Activated T-helper 9 cell treated with anti-CD3 and anti-CD28 coated beads, Interleukin-2, amount 50 U/mL, for 16 hours (primary cell): ENCODE measurements at places on chromosomes 3 and 15.

DNA sequence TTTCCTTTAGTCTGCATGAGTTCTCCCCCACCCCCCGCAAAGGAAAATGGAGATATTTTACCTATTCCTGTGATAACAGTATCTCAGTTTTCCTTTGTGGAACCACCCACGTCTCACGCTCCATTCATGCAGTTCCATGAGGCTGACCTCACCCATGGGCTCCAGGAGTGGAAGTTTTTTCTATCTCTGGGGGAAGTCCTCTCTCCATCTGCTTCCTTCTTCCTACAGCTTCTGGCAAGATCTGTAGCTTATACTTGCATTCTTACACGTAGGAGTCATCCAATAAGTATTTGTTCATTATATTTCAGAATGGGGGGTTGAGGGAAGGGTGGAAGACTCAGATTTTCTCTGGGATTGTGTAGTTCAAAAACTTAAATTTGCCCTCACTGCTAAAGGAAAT, 5.8 kb upstream of the GLCE start:
- no peak for DNase-seq

GRCh38 chr3:112744106-112744505, 102.6 kb downstream of the CD200R1L start:
- no peak for DNase-seq

- no peak for DNase-seq
Observed at GRCh38 chr15:101675796-101676582, 23.8 kb upstream of the TM2D3 start.

DNA sequence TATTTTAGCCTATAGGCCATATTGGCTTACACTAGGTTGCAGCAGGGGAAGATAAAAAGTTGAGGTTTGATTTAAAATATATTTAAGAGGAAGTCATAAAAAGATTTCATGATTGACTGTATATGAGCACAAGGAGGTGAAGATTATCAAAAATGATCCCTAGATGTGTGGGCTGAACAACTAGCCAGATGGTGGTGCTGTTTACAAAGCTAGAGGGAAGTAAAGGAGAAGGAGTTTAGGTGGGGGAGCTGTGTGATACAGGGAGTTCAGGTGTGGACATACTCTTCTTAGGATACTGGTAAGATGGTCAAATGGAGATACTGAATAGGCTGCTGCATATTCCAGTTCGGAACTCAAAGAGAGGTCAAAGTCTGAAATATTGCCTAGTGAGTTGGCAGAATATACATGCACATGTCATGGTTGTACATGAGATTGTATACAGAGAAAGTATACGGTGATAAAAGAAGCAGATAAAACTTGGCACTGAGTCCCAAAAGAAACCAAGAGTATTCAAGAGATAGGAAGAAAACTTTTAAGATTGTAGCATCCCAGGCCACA, 727.8 kb downstream of the NLGN1 start:
- no peak for DNase-seq

GRCh38 chr15:42217568-42217967, 9.5 kb upstream of the VPS39 start:
- DNase-seq, result no peak

DNA sequence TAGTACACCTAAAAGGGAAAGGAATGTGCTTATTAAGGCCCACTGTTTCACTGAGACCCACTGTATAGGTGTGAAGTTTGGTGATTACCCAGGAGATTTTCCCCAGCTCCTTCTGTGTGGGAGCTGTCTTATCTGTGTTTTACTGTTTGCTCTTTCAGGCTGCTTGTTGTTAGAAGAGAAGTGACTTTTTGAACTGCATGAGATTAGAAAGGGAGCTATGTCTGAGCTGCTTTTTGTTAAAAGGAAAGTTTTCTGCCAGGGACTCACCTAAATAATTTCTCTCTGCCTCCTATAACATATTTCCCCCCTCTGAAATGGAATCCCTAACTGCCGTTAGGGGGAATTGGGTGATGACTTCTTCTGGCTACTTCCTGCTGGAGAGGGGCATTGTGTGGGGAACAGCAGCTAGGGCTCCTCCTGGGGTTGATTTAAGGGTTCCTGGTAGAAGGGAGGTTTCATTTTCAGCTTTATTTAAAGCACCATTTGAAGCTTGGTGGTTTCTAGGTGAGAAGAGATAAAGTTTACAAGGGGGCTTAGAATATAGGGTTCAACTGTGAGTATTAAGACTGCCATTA, 77.1 kb upstream of the ATP11B start:
- DNase-seq, result no peak

DNA sequence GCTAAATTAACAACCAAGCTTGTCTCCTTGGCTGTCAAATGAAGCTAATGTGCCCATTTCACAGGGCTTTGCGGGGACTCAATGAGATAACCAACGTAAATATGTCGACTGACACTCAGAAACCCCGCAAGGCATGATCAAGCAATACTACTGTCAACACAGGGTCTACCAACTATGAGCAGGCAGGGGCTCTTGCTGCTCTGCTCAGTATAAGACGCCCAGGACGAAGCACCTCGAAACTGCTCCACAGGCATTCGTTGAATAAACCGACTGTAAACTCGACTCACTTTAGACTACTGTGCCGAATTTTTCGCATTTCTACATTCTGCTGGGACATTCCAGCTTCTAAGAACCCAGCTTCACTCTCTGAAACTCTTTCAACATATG, 55.0 kb downstream of the FEZF2 start:
- no peak for DNase-seq

DNA sequence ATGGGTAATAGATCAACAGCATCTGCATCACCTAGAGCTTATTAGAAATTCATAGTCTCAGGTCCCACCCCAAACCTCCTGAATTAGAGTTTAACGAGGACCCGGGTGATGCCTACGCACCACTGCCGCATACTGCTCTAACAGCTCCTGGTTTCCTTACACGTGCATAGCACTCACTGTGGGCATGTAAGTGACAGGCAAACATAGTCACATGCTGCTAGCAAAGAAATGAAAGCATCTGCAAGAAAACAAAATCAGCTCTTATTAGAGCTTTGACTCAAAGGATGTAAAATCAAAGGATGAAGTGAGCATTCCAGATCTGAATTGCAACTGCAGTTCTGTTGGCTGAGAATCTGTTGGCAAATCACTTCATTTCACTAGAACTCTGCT, 19.1 kb upstream of the RIOX2 start:
- no peak for DNase-seq

GRCh38 chr3:131503320-131503635, 507 bp upstream of the MRPL3 start:
- no peak for DNase-seq

GRCh38 chr3:195176776-195177175, 94.2 kb downstream of the XXYLT1 start:
- no peak for DNase-seq

- no peak for DNase-seq
Observed at GRCh38 chr15:87689716-87690115, 566.8 kb downstream of the NTRK3 start.

GRCh38 chr3:197499427-197499826, 56.3 kb downstream of the BDH1 start:
- no peak for DNase-seq

- no peak for DNase-seq
Observed at GRCh38 chr3:107767897-107768605, 245.3 kb downstream of the BBX start.

GRCh38 chr3:193827871-193828270, 234.9 kb downstream of the OPA1 start:
- no peak for DNase-seq

- no peak for DNase-seq
Observed at GRCh38 chr3:82194870-82195269, 433.4 kb upstream of the GBE1 start.

GRCh38 chr3:39343076-39343717, 13.7 kb downstream of the CCR8 start:
- no peak for DNase-seq

- no peak for DNase-seq
Observed at GRCh38 chr3:112802338-112802737, 44.3 kb downstream of the CD200R1L start.

DNA sequence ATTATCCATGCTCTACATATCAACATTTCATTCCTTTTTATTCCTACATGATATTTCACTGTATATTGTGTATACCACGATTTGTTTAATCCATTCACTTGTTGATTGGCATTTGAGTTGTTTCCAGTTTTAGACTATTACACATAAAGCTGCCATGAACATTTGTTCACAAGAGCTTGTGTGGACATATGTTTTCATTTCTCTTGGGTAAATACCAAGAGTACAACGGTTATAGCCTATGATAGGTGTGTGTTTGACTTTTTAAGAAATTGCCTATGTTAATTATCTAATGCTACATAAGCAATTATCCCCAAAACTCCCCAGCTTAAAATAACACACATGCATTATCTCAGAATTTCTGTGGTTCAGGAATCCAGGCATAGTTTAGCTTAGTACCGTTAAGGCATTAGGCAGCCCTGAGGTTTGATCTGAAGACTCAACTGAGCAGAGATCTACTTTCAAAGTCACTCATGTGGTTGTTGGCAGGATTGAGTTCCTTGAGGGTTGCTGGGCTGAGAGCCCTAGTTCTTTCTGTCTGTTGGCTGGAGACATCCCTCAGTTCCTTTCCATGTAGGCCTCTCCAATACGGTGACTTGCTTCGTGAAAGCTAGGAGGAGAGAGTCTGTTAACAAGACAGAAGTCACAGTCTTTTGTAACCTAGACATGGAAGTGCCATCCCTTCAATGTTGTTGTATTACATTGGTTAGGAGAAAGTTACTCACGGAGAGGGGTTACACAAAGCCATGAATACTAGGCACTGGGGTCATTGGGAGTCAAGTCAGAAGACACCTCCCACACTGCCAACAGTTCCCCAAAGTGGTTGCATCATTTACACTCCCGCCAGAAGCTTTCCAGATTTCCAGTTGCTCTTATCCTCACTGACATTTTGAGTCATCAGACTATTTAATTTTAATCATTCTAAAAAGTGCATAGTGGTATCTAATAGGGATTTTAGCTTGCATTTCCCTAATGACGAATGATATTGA, 21.0 kb upstream of the PCSK6 start:
- no peak for DNase-seq

GRCh38 chr15:63373330-63373729, 8.3 kb downstream of the CA12 start:
- DNase-seq, result no peak

DNA sequence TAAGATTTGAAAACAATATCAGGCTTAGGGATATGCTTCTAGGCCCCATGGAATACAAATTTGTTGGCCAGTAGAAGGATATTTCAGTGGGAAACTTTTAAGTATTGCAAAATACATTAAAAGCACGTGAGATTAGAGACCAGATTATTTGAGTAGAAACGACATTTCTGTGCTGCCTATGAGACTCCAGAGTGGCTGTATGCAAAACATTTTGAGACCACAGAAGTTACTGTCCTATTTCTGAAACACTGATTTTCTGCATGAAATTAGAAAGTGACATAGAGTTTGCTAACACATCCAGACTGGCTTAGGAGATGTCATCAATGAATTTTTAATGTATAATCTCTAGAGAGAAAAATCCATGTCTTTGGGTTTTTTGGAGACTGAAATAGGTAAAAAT, 99.8 kb downstream of the KCNH8 start:
- DNase-seq, result no peak

DNA sequence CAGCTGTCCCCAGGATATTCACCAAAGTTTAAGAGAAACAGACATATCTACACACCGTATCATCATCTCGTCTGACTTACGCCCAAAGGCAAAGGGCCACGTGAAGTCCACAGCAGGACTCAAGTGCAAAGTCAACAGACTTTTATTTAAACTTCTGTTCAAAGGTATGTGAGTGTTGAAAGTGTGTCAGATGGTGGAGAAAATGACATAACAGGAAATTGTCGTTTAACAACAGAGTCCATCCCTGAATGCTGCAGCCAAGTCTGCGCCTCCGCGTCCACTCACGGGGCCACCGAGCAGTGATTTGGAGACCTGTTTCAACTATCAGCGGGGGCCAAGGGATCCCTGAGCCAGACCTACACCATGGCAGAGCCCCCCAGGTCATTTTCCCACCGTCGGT, 165.6 kb downstream of the XXYLT1 start:
- no peak for DNase-seq

GRCh38 chr15:75578173-75578947, 755 bp downstream of the PTPN9 start:
- peak; percentile 6 for DNase-seq
